WTC11 (cell line): ENCODE measurements at places on chromosomes 7 and 10. TPM values are rescaled to one million over a fixed set of nuclear protein-coding genes. Genes with fewer than 3 reads are reported as not detected.

DNA sequence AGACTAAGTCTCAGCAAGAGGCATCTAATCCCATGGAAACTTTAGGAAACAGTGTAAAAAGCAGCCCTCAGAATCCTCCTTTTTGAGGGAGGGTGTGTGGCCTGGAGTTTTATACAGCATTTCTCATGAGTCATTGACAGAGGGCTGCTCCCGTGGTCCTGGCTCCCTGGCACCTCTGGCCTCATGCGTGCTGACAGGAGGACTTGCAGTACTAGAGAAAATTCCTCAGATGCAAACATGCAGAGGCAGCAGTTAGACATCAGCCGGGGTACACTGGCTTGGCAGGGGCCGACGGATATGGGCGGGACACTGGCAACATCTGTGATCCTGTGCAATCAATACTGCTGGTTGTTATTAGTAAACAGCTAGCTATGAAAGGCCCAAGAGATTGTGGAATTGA, 925.1 kb upstream of the CELF2 start:
- DNase-seq: peak; percentile 11

The H2BK1 gene
- 0.87 TPM in 1 of 3 replicates, not detected in the others for total RNA-seq

The DRGX gene
- not detected in 3 replicates for total RNA-seq

The LBX1 gene
- total RNA-seq: not detected in 3 replicates
